ENCODE measurements at places on chromosomes 6 and 20. TPM values are rescaled to one million over a fixed set of nuclear protein-coding genes. Genes with fewer than 3 reads are reported as not detected.

GRCh38 chr6:53282741-53283140 lies 66.0 kb downstream of the ELOVL5 start:
- no peak for DNase-seq

TMEM217 gene
- 1.8 TPM for total RNA-seq

ARFGEF3 gene
- 27.2 TPM for total RNA-seq

GRCh38 chr6:74277777-74278186 lies 581.8 kb downstream of the CD109 start:
- DNase-seq: no peak

CHMP4B gene
- total RNA-seq: 86.6 TPM

BNIP5 gene
- total RNA-seq: not detected

PI16 gene
- total RNA-seq: 3.4 TPM

- no peak for DNase-seq
These were observed 6.5 kb upstream of the DEFB112 start for GRCh38 chr6:50056242-50056641.

DNA sequence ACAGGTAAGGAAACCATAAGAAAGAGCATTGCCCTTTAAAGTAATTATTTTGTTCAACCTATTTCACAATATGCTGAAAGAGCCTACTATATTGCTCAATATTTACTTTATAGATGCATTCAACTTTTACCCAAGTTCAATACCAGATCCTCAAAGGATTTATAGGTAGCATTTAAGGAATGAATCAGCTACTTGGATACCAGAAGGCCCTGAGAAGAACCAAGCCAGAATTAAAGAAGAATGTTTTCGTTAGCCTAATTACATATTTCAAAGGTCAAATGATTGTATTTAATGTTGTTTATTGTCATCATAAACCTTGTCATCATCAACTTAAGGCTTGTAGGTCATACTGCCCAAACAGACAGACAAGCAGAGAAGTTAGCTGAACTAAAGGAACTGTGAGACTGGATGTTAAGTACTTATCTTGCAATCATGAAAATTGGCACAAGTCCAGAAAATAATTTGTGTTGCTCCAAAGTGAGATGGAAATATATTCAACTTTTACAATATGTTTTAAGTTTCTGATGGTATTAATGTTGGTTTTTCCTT lies 636.7 kb downstream of the RFPL4B start:
- DNase-seq: no peak

- no peak for DNase-seq
These were observed 976.7 kb upstream of the MANEA start for GRCh38 chr6:94600636-94601035.

CRYBG1 gene
- total RNA-seq: 24.9 TPM

DNA sequence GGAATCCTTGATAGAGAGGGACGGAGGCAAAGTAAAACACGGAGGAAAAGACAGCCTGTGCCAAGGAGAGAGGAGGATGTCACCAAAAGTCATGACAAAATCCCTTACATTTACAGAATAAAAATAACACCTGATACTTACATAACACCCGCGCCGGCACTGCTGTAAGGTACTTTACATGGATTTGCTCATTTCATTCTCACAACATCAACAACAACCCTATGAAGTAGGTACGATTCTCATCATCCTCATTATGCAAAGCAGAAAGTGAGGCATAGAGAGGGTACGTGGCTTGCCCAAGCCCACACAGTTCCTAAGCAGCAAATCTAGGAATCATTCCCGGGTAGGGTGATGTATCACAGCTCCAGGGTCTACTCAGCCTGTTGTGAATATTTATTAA lies 67.6 kb upstream of the NFATC2 start:
- no peak for DNase-seq

GRCh38 chr6:158752613-158753012 lies 66.6 kb downstream of the EZR start:
- DNase-seq: no peak

DNA sequence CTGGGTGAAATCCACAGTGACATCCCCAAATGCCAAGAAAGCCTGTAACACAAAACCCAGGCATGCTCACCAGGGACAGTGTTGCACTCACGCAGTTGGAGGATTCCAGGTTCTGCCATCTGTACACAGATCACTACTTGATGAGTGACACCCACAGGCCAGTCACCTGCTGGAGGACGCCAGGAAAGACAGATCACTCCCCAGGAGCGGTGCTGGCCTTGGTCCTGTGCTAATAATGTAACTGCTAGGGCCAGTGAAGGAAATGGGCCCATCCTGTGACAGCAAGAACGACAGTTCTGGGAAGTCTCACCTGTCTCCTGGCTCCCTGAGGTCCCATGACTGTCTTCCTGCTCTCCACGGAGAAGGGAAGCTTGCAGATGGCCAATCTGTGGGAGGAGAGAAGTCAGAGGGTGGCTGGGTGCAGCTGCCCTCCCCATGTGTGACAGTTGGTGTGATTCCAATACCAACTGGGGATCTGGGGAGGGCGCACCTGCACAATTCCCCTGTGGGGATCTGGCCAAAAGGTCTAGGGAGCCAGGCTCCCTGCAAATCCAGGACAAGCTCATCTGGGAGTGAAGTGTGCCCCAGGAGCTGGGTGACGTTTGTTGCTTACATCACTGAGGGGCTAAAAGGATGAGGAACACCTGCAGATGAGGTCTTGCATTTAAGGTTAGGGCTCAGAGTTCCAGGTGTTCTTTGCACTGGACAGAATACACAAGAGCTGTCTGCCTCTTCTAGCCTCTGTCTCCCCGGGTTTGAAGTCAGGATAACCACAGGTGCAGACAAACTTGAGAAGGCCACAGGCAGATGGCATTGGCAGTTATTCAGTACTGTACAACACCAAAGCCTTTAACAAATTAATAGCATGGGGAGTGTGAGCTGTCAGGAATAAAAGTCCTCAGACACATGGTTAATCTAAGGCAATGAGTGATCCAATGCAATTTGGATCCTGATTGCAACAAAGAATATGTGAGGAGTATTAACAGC lies 10.3 kb downstream of the ZNF337 start:
- no peak for DNase-seq

DNA sequence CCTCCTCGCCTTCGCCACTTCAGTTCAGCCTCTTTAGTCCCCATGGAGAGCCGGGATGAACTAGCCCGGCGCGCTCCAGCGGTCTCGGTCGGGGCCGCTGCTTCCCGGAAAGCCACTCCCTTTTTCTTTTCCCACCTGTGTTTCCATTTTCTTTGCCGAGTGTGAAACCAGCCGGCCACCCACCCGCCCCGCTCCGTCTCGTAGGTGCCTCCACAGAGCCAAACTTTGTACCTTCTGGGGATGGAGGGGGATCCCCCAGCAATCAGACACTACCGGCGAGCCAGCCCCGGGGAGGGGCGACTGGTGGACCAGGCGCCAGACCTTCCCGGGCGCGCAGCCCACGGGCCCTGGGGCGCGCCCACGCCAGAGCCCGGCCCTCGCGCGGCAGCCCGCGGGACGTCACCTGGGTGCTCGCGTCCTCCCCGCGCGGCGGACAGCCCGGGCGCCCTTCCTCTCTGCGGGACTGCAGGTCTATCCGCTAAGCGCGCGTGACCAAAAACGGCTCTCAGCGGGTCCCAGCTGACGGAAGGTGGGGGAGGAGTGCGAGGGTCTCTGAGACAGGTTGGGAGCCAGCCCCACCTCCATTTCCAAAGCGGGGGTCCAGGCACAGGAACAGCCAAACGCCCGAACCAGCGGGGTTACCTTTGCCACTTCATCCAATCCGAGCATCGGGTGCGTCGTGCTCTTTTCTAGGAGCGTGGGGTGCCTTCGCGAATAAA lies at the start of gene MCHR2:
Gene MCHR2, minus strand, starts transcription at position 691 of the 719 bp plus-strand sequence. CDS start 38,076 bp downstream, outside the sequence.
- peak; percentile 57 for DNase-seq

DNA sequence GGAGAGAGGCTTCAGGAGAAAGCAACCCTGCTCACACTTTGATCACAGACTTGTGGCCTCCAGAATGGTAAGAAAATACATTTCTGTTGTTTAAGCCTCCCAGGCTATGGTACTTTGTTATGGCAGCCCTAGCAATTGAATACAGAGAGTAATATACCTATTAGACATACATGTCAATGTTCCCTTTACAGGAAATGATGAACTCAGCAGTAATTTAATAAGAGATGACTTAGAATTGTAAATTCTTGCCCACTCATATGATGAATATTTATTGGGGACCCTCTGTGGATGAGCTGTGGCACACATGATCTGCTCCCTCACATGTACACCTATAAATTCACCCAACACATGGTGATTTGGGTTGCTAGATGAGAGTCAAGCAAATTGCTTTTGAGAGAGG lies 20.4 kb upstream of the FOXA2 start:
- no peak for DNase-seq

DNA sequence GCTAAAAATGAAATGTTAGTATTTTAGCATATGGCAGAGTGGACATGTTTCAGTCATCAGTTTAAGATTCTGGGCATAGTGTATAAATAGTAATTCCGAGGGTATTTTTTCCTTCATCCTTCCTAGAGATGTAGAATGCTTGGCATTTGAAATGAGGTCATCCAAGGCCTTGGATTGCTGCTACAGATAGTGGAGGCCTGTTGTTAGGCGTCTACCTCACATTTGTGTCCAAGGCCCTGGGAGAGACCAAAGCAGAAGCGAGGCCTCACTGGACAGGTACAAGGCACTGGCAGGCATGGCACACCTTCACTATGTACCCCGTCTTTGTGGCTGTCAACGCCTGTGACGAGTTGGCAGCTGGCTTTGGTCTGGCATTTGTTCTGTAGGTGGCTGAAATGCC lies 58.0 kb downstream of the DTD1 start:
- no peak for DNase-seq

PRDM1 gene
- total RNA-seq: 17.5 TPM

GRCh38 chr6:105452924-105453756 lies 50.3 kb upstream of the PREP start:
- DNase-seq: peak; percentile 62

GRCh38 chr6:159122453-159122852 lies 46.7 kb upstream of the FNDC1 start:
- DNase-seq: no peak

NKX2-4 gene
- total RNA-seq: not detected

DNA sequence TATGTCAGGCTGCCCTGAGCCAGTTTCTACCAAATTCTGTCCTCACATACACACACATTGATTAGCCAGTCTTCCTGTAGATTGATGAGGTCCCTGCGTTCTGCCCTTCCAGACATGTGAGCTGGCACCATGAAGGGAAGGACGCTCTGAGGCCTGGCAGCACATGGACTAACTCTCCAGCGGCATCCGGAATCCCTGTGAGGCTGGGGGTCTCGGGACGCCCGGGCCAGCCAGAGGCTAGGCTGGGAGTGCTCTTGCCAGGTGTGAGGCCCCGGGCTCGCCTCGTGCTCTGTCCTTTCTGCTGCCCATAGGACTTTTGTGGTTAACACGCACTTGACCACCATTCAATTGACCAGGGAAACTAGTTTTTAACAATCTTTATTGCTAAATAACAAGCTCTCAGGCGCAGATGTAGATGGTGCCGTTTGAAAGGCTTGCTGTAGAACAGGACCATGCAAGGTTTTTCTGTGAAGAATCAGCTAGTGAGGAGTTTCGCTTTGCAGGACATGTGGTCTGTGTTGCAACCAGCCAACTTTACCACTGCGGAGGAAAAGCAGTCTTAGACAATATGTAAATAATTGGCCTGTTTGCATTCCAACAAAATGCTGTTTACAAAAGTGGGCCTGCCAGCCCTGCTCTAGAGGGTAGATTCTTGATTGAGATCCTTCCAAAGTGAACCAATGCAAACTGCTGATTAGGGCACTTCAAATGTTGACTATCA lies 29.3 kb downstream of the FOXF2 start:
- DNase-seq: no peak

DNA sequence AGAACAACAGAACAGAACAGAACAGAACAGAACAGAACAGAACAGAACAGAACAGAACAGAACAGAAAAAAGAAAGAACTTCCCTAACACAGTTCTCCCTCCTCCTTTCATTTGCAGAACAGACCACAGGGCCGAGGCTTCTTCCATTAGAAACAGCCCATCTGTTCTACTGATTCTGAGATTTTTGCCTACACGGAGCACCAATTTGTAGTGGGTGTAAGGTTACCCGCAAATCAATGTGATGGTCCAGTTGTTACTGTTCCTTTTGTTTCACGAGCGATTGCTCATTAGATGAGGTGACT lies 734 bp upstream of the OGFRL1 start:
- DNase-seq: no peak

DNA sequence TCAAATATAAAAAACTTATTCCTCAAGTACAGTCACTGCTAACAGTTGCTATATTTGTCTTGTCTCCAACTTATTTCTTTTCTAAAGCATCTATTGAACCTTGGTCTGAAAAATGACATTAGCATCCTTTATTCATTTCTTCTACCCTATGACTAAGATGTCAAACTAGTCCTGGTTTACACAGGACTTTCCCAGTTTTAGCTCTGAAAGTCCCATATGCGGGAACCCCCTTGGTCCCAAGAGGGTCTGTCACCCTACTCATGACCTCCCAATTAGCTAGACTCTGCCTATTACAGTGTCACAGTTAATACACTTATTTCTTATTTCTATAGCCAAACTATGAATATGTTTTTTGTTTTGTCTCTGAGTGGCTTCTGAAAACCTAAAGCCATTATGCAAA lies 37.1 kb downstream of the PLEKHG1 start:
- no peak for DNase-seq

TRAPPC3L gene
- 0.64 TPM for total RNA-seq

CRISP3 gene
- total RNA-seq: not detected

DNA sequence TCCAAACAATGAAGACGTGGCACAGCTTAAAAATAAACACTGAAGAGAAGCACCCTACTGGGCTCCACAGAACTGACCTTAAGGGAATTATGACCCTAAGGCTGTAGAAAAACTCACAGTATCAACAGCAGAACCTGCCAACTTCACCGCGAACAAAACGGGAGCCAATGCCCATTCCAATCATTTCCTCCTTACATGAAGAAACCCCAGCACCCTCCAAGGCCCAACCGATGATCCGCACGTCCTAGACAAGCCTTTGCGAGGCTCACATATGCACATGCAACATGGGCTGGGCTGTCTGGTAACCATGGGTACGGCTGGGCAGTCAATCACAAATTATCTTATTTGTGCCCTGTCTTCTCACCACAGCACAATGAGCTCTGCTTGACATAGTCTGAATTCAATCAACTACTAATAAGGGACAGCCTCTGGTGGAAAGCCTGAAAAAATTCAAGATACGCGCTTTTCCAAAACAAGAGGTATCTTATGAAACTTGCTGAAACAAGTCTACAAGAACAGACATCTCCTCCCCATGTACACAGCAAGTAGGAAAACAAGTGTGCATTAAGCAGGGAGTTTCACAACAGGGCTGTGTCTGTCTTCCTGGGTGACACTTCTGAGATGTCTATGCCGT lies 1.7 kb downstream of the DIDO1 start:
- no peak for DNase-seq

DNA sequence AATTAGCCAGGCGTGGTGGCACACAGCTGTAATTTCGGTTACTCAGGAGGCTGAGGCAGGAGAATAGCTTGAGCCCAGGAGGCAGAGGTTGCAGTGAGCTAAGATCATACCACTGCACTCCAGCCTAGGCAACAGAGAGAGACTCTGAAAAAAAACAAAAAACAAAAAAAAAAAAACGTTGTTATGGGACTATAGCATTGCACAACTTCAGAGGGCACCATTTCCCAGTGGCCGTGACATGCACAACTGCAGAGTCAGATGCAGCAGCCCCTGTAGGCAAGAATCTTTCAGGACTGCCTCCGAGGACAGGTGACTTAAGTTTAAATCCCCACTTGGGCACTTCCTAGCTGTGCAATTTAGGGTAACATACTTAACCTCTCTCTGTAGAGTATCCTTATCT lies 64.0 kb downstream of the ZNF217 start:
- DNase-seq: no peak

Measured in upper lobe of right lung (tissue), 1 donor.